ENCODE measurements at places on chromosomes 5 and 9. TPM values are rescaled to one million over a fixed set of nuclear protein-coding genes. Genes with fewer than 3 reads are reported as not detected.
A peak's percentile ranks its signal among the peaks of the same experiment; 100 is the strongest.

The TMEM8B gene
- total RNA-seq, result 1.7 TPM

DNA sequence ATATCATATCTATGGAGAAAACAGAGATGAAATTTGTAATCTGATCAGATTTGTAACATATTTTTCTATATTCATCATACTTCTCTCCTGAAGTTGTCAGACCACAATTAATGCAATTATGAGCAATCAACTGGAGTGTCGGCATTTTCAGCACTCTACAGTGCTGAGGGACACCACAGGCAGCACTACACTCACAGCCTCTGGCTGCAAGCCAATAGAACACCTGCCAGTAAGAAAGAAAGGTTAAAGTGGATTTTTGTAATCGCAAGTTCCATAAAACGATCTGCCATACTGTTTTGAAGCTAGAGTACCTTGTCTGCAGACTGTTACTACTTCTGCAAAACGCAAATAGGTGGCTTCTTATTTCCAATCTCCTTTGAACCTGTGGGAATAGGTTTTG lies 147.6 kb downstream of the ADAMTS6 start:
- no peak for ATAC-seq

GRCh38 chr5:68436686-68437520 lies 221.3 kb downstream of the PIK3R1 start:
- no peak for ATAC-seq

- ATAC-seq, result no peak
These were observed 2.6 kb downstream of the NR5A1 start for GRCh38 chr9:124504530-124505005.

GRCh38 chr5:94391996-94392395 lies 226.4 kb downstream of the KIAA0825 start:
- ATAC-seq, result no peak

GRCh38 chr5:143413958-143414669 lies 10.6 kb upstream of the NR3C1 start:
- ATAC-seq, result no peak

GRCh38 chr5:94916619-94917018 lies 298.1 kb downstream of the SLF1 start:
- ATAC-seq, result peak; percentile 91

The EIF4E1B gene
- total RNA-seq, result not detected

GRCh38 chr5:159398936-159399335 lies 68.6 kb upstream of the IL12B start:
- ATAC-seq, result no peak

The MYO10 gene
- 27.3 TPM for total RNA-seq
